Vein endothelial cell (primary cell): ENCODE measurements at places on chromosomes 3 and 15. TPM values are rescaled to one million over a fixed set of nuclear protein-coding genes. Genes with fewer than 3 reads are reported as not detected.

Gene GRK7
- total RNA-seq: not detected in 2 replicates

Gene DNAJA4
- total RNA-seq: 3.6 and 3.7 TPM in 2 replicates

Gene CADM2
- 0.29 TPM in 1 of 2 replicates, not detected in the other for total RNA-seq

Gene SAMD7
- not detected in 2 replicates for total RNA-seq

Gene MYZAP
- 12.7 and 14.4 TPM in 2 replicates for total RNA-seq
